CD4-positive, alpha-beta T cell treated with Interleukin-1 beta for 1 hour (primary cell): ENCODE measurements at places on chromosomes 7 and 10.

GRCh38 chr7:27723085-27723484 is 16.9 kb upstream of the TAX1BP1 start:
- no peak for DNase-seq

DNA sequence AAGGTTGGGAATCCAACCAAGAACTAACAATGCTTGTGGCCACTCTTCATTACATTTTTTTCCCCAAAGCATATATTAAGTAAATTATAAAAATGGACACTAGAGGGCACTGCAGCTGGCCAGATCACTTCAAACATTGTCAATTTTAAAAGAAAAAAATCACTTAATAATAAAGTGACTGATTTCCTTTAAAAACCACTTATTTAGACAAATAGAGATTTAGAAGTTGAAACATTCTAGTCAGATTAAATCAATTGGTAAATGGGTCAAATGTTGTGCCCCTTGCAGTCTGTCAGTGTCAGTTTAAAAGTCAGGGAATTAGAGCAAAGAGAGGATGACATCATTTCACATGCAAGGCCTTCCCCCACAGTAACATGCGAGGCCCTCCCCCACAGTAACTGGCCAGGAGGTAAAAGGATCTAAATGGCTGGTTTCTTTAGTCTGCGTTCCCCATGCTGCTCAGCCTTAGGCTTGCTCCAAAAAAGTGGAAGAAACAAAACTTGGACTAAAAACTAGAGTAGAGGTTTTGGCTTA is 177.9 kb downstream of the SKAP2 start:
- DNase-seq, result no peak

GRCh38 chr10:2445370-2445769 is 622.0 kb upstream of the PFKP start:
- no peak for DNase-seq

GRCh38 chr10:72340510-72341261 is 14.0 kb downstream of the DNAJB12 start:
- peak; percentile 83 for DNase-seq

- no peak for DNase-seq
Observed at GRCh38 chr7:78523930-78524329, 725.4 kb downstream of the PHTF2 start.

- no peak for DNase-seq
Observed at GRCh38 chr10:67836488-67836887, 1.5 kb downstream of the DNAJC12 start.

DNA sequence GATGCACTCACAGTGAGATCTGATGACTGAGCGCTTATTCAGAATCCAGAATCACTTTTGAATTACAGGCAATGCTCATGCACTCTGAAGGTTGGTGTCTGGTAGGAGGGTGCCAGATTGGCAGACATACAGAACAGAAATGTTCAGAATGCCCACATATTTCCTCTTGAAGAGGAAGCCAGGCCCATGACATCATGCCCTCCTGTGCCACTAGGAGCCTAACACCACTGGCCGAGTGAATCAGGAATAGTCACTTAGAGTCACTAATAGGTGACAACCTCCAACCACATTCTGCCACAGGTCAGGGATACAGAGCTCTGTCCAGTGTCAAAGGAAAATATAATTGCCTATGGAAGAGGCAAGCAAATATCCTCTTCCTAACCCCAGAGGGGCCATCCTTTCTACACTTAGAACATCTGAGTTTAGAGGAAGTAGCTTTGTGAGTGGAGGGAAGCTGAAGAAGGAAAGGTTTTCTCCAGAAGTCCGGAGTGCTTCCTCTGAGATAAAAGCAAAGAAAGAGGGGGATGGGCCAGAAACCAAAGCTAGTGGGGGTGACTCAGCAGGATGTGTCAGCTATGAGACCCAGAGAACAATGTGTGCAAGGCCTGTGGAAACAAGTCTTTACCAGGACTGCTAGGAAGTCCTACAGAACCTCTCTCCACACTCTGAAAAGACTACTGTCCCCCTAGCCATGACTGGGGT is 838.8 kb downstream of the GRID1 start:
- no peak for DNase-seq

- DNase-seq, result no peak
Observed at GRCh38 chr7:82273886-82274285, 169.7 kb downstream of the CACNA2D1 start.

GRCh38 chr10:103265717-103266329 is 11.1 kb upstream of the INA start:
- DNase-seq, result no peak

GRCh38 chr7:97015279-97015678 is 9.4 kb downstream of the DLX5 start:
- no peak for DNase-seq

DNA sequence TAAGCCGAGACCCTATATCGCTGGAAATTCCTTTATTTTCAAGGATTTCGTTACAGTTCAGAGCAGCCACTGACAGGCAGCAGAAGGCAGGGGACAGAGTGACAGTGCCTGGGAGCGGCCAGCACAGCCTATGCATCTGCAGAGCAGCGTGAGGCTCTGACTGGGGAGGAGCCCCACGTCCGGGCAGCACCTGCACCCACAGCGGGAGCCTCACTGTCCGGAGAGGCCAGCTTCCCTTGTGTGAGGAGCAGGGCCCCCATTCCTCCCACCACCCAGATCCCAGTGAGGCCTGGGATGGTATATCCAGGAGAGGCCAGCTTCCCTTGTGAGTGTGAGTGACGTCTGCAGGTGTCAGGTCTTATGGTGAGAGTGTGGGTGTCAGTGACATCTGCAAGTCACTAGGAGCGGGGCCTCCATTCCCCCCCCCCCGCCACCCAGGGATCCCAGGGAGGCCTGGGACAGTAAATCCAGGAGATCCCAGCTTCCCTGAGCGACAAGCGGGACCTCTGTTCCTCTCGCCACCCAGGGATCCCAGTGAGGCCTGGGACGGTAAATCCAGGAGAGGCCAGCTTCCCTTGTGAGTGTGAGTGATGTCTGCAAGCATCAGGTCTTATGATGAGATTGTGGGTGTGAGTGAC is 259.1 kb downstream of the PTPRN2 start:
- DNase-seq, result no peak

DNA sequence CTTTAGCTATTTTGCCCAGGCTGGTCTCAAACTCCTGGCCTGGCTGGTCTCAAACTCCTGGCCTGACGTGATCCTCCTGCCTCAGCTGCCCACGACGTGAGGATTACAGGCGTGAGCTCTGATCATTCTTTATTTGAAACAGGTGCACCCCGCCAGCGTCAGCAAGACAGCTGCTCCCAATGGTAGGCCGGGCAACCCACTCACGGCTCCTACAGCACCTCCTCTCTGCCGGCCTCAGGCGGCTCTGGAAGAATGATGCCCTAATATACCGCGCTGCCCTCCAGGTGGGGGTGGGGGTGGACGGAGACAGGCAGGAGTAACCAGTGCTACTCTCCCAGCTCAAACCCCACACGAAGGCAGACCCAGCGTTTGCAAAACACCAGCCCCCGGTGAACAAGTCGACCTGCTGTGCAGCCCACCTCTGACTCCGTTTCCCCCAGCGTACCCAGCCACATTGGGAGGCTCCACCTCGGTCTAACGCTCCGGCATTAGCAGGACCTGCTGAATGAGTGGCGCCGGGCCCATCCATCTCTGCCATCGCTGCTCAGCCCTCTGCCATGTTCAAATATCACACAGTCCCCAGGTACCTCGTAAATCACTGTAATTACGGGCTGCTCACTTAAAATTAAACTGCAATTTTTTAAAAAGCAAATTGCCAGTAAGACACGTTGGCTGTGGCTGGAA is 148.6 kb downstream of the ELFN1 start:
- no peak for DNase-seq

DNA sequence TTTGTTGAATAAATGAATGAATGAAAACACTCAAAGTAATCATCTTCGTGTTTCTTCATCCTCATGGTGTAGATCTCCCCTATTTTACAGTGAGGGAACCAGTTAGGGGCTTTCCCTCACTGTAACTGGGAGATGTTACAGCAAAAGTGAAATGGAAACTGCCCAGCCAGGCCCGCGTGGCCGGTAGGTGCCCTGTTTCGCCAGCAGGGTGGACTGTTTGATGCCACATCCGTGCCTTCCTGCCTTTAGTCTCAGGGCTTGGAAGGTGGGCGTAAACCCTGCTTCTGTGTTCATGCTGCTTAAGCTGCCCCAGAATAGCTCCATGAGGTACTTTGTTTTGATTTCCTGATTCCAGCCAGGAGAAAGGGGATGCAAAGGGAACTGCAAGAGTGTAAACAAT is 268.8 kb downstream of the PLXNA4 start:
- no peak for DNase-seq
